ENCODE measurements at places on chromosomes 11 and 22.
A peak's percentile ranks its signal among the peaks of the same experiment; 100 is the strongest.

DNA sequence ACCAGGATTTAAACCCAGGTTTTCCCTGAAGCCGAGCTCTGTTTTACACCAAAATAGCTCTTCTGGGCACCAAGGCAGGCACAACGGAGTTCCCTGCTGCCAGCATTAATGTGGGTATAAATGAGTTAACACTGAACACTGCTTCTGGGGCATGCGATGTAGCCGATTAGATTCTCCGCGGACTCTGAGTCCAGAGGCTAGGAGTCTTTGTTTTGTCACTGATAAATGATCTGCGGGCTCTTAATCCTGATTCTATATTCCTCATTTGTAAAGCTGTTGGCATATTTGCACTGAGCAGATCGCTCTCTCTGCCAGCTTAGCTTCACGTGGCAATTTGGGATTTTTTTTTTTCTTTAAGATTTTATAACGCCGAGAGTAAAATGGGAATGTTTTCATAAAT, 16.8 kb upstream of the LDLRAD3 start:
- no peak for DNase-seq

DNA sequence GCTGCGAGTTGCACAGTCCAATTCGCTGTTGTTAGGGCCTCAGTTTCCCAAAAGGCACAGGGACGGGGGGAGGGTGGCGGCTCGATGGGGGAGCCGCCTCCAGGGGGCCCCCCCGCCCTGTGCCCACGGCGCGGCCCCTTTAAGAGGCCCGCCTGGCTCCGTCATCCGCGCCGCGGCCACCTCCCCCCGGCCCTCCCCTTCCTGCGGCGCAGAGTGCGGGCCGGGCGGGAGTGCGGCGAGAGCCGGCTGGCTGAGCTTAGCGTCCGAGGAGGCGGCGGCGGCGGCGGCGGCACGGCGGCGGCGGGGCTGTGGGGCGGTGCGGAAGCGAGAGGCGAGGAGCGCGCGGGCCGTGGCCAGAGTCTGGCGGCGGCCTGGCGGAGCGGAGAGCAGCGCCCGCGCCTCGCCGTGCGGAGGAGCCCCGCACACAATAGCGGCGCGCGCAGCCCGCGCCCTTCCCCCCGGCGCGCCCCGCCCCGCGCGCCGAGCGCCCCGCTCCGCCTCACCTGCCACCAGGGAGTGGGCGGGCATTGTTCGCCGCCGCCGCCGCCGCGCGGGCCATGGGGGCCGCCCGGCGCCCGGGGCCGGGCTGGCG, at the start of gene BCR:
TSS of gene BCR (plus strand) at position 209 of the 592 bp plus-strand sequence. CDS start 452 bp downstream, outside the sequence.
- DNase-seq: peak; percentile 27

DNA sequence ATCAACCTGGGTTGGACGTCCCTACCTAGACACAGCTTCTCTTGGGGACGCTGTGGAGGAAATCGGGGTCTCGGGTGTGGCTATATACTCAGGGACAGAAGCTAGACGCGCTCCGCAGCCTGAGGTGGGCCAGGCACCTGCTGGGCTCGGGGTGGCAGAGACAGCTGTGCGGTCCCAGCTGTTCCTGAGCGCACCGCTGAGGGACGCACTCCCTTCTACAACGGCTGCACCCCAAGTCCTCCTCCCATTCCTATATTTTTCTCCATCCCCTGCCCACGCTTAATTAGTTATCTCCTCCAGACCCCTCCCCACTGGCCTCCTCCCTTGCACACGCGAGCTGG, 188 bp upstream of the MTNR1B start:
- DNase-seq: no peak

GRCh38 chr11:57313788-57314135, 11.0 kb downstream of the TNKS1BP1 start:
- DNase-seq: no peak

GRCh38 chr11:125374398-125374797, 121.7 kb downstream of the FEZ1 start:
- DNase-seq: no peak

- no peak for DNase-seq
These were observed 117.7 kb upstream of the SORL1-AS1 start for GRCh38 chr11:121570453-121570852.

DNA sequence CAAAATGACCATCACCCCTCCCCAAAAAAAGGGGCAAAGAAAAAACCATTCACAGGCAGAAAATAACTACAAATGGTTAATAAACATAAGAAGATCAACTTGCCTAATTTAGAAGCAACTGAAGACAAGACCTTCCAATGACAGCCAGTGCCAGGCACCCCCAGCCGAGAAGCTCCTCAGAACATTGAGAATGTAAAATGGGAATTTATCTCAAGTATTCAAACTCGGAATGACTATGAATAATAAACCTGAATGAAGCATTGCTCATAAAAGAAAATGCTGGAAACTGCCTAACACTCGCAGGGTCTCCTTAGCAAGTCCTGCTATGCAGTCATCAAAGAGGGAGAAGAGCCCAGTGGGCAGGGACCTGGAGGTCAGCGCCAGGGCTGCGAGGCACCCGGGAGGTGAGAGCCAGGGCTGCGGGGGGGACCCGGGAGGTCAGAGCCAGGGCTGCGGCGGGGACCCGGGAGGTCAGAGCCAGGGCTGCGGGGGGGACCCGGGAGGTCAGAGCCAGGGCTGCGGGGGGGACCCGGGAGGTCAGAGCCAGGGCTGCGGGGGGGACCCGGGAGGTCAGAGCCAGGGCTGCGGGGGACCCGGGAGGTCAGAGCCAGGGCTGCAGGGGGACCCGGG, 23.2 kb upstream of the MOB2 start:
- DNase-seq: no peak

DNA sequence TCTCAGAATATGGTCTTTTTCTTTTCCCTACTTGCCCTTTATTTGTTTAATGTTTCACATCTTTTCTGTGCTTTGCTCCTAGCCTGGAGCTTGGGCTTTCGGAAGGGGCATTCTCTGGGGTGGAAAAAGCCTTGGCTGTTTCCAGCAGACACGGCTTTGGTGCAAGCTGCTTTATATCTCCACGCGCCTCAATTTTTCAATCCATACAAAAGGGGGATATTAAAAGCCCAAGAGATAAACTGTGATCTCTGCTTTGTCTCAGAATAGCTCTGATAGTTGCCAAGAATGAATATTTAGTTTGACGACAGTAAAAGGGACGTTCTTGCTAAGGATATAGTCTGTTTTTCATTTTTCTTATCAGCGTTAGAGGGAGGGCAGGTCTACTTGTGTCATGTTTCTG, 194.0 kb upstream of the KIRREL3 start:
- DNase-seq: no peak

- no peak for DNase-seq
These were observed 957.9 kb downstream of the BRD1 start for GRCh38 chr22:48869788-48870187.

DNA sequence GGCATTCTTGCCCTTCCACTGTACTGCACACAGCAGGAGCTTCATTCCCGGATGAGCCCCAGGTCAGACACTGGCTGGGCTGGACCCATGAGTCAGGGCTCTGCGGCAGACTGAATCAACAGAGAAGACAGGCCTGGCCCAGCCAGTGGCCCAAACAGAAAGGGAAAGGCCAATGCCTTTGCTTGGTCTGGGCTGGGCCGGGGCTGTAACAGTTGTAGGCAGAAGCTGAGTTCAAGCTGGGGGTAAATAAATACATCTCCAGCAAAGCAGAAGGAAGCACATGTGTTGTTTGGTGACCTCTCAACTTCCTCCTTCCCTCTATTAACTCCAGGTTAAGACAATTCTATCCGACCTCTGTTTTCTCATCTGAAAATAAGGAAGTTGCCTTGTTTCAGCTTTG, 1.8 kb upstream of the SMIM35 start:
- no peak for DNase-seq

- no peak for DNase-seq
These were observed 75.6 kb upstream of the TEAD1 start for GRCh38 chr11:12598330-12599256.

- DNase-seq: peak; percentile 76
These were observed 17.1 kb downstream of the MAFF start for GRCh38 chr22:38218661-38219622.

DNA sequence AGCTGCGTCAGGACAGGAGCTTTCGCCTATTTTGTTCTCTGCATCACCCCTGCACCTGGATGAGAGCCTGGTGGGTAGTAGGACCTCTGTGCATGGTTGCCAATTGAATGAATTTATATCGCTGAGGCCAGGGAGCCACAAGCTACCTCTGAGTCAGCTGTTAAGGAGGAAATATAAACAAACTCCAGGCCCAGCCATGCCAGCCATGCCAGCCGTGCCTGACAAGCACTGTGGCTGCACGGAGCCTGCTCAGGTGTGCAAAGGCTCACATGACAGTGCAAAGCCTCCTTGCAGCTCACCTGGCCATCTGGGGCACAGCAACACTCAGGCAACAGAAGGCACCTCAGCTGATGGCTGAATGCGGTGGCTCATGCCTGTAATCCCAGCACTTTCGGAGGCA, 33.7 kb upstream of the LINC01488 start:
- DNase-seq: no peak

GRCh38 chr22:20084547-20085413, 4.7 kb downstream of the DGCR8 start:
- DNase-seq: no peak

DNA sequence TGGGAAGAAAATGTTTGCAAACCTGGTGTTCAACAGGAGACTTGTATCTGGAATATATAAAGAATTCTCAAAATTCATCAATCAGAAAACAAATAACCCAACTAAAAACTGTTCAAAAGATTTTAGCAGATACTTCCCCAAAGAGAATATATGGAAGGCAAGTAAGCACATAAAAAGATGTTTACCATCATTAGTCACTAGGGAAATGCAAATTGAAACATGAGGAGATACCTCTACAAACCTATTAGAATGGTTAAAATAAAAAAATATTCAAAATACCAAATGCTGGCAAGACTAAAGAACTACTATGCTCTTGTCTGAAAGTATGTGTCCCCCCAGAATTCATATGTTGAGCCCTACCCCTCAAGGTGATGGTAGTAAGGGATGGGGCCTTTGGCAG, 8.6 kb downstream of the EXPH5 start:
- no peak for DNase-seq

- no peak for DNase-seq
These were observed 4.2 kb downstream of the GRAMD1B start for GRCh38 chr11:123434262-123434661.

GRCh38 chr11:12200991-12201985, 90.9 kb downstream of the MICAL2 start:
- peak; percentile 77 for DNase-seq

- no peak for DNase-seq
These were observed 76.9 kb upstream of the B3GAT1 start for GRCh38 chr11:134488913-134489312.

- peak; percentile 74 for DNase-seq
These were observed 275.0 kb upstream of the SESN3 start for GRCh38 chr11:95505927-95506426.

GRCh38 chr22:30021881-30022619, 58.2 kb upstream of the HORMAD2 start:
- no peak for DNase-seq

DNA sequence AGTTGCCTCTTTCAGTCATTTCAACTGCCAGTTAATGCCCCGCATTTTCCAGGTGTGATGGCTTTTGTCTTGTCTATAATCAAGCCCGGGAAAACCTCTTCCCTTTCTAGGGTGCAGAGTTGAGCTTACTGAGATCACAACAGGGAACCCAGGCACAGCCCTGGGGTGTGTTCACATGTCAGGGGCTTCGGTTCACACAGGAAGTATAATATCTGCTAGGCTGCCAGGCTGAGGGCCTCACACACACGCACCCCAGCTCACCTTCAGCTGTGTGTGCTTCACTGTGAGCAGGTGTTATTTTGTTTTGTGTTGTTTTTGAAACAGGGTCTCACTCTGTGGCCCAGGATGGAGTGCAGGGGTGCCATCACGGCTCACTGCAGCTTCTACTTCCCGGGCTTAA, 9.7 kb upstream of the SOX10 start:
- DNase-seq: no peak

- no peak for DNase-seq
These were observed 11.1 kb upstream of the SLC37A2 start for GRCh38 chr11:125052047-125052446.

DNA sequence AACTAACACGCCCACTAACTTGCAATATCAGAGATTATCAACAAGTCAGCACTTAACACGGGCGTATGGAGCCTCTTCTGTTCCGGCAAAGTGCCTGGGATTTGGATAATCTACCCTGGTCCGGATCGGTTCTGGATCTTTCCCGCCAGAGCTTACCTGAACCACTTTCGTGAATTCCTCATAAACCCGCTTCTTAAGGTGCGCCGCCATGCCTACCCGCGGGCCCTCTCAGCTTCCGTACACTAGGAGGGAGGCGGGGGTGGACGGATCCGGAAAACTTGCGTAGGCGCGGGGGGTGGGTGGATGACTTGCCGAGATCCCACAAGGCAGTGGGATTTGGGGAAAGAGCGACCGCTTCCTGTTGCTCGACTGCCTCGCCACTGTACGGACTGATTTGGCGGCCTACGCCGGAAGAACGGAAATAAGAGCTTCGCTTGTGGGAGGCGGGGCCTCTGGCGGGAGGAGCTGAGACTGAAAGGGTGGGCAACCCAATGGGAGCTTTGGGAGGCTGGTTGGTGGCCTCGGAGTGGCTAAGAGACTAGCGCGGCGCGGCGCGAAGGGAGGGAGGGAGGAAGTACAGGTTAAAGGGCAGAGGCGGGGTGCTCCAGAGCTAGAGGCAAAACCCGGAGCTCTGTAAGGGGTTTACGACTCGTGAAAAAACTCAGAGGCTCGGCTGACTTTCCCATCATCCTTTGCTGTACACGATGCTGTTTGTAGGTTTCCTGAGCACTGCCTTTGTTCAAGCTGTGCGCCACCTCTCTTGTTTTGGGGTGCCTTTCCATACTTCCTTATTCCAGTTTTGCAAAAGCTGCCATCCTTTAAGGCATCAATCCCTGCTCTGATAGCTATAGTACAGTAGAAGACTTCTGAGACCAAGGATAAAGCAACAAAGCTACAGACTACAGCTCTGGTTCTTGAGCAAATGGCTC, at the start of gene INTS4:
TSS of gene INTS4 (minus strand) at position 235 of the 929 bp plus-strand sequence. CDS start at position 210, 25 bp downstream.
- DNase-seq: peak; percentile 100

DNA sequence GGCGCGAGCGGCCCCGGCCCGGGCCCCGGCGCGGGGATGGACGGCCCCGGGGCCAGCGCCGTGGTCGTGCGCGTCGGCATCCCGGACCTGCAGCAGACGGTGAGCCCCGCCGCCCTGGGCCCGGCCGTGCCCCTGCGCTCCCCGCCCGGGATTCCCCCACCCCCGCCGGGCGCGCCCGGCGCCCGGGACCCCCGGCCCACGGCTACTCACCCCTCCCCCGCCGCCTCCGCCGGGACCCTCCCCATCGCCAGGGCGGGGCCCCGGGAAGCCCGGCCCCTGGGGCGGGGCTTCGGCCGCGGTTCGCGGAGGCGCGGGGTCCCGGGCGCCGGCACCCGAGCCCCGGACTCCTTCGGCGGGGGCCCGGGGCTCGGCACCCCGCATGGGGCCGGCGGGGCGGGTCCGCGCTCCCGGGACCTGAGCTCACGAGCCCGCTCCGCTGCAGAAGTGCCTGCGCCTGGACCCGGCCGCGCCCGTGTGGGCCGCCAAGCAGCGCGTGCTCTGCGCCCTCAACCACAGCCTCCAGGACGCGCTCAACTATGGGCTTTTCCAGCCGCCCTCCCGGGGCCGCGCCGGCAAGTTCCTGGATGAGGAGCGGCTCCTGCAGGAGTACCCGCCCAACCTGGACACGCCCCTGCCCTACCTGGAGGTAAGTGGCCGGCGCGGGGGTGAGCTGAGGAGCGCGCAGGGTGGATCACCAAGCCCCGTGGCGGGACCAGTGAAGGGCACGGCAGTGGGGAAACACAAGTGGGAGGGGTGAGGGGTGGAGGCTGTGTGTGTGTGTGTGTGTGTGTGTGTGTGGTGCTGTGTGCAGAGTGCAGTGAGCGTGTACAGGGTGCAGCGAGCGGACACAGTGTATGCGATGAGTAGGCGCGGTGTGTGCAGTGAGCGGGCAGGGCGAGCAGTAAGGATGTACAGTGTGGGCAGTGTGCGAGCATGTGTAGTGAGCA, 2.3 kb downstream of the SHANK3 start:
- DNase-seq: no peak

- no peak for DNase-seq
These were observed 201.6 kb upstream of the B3GAT1 start for GRCh38 chr11:134613646-134614045.
